ENCODE measurements at places on chromosomes 2 and 18.

GRCh38 chr2:111912547-111912946, 14.1 kb downstream of the MERTK start:
- DNase-seq: no peak

- DNase-seq: no peak
Measured at GRCh38 chr2:67663776-67664175, 266.6 kb downstream of the ETAA1 start.

GRCh38 chr2:60408207-60408606, 145.2 kb downstream of the BCL11A start:
- DNase-seq: no peak

DNA sequence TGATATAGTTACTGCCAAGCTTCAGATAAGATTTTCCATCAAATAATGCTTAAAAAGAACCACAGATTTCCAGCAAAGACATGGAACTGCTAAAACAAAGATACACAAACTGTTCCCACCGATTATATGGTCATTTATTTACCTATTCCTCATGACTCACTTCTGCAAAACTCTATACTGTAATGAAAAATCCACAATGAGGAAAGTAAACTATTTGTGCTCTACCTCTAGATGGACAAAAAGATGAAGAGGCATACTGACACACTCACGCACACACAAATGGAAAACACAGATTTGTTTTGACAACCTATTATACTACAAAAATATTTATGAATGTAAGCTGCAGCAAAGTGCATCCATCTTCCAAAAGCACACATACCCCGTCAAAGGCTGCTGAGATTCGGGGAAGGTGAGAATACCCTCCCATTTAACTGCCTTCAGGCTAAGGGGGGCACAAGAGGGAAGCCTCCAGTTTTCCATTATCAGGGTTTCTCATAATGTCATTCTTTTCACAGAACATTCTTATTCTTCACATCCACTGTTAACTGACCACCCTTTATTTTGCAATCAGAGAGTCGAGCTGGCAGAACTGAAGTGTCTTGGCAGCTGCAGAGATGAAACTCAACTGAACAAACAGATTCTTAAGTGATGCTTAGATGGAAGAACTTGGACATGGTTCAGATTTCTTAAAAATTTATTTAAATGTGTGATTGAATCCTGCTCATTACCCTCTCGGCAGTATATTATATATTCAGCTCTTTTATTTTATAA, 115.9 kb upstream of the TANK start:
- DNase-seq: no peak

GRCh38 chr2:75108937-75109482, 90.3 kb downstream of the TACR1 start:
- no peak for DNase-seq

- DNase-seq: no peak
Measured at GRCh38 chr18:6256521-6256920, 158.2 kb downstream of the L3MBTL4 start.

GRCh38 chr2:128452536-128453530, 134.2 kb upstream of the HS6ST1 start:
- no peak for DNase-seq

GRCh38 chr2:105732101-105732500, 12.6 kb upstream of the NCK2 start:
- DNase-seq: no peak

DNA sequence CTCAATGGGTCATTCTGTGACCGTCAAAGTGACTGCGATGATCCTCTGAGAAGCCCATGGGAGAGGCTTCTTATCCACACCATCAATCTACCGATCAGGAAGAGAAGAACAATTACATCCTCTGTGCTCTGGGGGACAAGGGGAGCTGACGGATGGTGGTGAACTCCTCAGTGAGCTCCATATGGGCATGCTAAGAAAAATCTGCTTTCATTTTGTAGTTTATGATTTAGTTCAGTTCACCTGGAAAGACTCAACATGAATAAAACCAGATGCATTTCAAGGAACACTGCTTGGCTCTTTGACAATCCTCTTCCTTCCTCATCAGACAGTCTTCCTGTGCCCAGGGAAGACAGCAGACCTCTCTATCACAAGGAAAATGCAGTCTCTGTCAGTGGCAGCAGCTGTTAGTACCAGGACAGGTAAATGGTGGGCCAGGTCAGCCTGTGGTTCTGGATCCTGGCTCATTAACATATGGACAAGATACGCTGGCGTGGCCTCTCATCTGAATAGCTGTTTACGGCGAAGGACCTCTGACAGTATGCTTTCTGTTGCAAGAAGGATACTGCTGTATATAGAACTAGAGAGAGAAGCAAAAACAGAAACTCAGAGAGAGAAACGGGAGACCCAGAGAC, 176.9 kb downstream of the BCL2 start:
- no peak for DNase-seq

DNA sequence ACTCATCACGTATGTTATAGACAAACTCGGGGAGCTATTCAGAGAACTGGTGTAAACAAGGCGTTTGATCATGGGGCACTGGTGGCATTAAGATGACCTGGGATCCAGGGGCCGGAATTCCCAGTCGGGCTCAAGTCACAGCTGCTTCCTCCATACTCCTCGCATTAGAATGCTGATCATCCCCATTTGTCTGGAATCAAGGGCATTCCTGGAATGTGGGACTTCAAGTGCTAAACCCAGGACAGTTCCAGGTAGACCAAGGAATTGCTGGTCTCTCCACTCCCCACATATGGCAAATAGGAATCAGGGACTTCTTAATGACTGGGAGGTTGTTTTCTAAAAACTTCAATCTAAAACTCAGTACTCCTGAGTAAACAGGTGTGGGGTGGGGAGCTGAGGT, 355.7 kb upstream of the RAB6C start:
- no peak for DNase-seq

- DNase-seq: peak; percentile 39
Measured at GRCh38 chr2:98484652-98485452, 40.2 kb downstream of the INPP4A start.

GRCh38 chr18:46320928-46321711, 216.9 kb downstream of the HAUS1 start:
- no peak for DNase-seq

DNA sequence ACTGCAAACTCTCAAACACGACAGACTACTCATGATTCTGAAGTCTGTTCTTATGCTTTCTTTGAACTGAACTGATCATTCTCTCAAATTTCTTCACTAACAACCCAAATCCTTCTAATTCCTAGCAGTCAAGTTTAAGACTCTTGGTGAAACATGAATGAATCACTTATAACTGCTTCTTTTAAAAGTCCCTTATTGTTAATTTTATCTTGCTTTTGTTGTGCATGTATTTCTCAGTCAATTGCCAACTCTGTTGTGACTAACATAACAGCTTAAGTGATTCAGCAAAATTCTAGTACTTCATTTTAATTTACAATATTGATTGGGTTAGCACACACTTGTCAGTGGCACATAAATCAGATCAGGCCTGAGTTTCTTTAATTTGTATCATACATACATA, 357.0 kb upstream of the FSIP2 start:
- DNase-seq: no peak

DNA sequence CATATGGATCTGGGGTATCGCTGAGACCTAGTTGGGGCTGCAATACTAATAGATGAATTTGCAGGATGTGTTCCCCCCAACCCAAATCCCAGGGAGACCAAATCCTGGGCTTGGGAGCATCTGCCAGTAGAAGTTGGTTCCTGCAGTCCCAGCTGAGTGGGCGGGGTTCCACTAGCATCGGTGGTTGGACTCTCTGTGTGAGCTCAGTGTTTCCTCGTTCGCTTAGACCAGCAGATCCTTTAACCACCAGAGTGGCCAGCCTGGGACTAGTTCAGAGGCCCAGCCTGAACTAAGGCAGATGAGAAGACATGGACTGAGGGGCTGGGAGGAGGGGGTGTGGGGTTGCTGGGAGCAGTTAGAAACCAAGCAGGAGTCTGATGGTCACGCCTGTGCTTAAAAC, 40.7 kb downstream of the PCARE start:
- no peak for DNase-seq

- no peak for DNase-seq
Measured at GRCh38 chr18:12455496-12455895, 47.8 kb downstream of the PRELID3A start.

DNA sequence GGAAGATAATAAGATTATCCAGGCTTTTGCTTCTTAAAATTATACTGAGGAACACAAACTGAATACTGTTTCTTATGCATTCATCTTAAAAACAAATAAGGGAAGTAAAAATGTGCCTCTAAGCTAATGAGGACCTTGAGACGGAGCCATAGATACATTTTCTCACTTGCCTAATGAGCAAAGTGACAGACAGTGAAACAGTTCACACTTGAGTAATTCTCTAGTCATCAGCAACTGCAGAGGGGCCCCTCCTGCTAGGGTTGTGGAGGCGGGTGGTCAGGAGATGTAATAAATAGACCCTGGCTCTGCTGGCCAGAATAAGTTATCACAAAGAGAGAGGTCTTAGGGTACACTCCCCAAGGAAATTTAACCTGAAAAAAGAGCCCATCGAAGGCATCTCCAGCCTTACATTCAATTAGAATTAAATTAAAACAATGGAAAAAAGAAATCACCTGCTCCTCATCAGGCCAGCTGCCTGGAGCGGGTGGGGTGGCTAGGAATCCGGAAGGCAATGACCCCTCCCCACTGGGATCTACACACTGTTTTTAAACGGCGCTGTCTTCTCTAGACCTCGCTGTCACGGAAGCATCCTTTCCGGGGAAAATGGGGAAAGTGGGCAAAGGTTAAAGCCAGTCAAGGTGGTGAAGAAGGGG, 32.6 kb upstream of the INSIG2 start:
- no peak for DNase-seq

DNA sequence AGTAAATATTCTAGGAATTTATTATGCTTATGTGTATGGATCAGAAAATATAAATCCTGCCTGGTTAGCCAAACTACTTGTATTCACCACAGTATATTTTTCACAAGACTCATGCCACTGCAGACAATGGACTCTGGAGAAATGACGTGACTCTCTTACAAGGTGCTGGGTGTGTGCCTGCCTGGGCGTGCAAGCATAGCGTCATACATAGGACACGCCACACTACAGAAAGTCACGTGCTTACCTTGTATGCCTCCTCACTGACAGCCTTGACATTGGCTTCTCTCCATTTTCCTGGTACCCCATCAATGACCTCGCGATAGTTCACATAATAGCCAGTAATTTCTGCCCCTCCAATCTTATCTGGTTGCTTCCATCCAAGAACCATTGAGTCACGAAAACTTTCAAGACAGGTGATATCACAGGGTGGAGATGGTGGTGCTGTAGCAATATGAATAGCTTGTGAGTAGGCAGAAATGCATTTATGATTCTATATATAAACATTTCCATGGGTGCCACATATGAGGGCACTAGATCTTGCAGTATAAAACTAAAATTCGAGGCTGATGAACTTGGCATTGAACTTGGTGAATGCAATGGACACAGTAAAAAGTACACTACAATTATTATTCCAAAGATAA, 93.2 kb downstream of the MYOM1 start:
- no peak for DNase-seq

DNA sequence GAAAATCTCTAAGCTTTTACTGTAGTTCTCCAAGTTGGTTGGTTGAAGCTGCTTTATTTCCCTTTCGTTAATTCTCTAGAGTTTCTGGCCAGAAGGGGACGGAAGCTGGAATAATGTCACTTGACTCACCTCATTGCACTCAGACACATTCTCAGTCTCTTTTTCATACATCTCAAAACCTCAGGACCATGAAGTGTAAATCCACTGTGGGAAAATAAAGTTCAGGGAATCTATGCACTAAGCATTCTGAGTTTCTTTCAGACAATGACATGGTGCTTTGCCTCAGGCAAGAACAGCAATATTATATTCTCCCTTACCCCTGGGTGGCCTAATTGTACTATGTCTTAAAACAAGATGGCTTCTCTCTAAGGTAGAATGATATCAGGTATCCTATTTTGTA, 167.8 kb downstream of the PRPF40A start:
- no peak for DNase-seq

- DNase-seq: no peak
Measured at GRCh38 chr2:204365811-204366210, 179.5 kb upstream of the PARD3B start.

- no peak for DNase-seq
Measured at GRCh38 chr2:164560181-164560792, 61.0 kb downstream of the GRB14 start.

DNA sequence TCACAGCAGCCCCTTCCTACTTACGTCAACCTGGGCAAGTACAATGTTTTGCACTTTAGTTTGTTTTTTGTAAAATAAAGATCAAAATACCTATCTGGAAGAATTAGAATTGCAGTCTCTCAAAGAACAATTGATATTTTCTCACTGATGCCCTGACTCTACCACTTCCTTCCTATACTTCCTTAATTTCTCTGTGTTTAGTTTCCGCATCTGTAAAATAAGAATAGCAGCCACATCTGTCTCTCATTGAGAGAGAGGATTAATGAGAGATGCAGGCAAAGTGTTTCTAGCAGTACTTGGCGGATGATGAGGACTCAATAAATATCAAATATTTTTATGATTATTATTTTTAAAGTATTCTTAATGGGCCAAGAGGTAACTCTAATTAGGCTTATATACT, 122.6 kb upstream of the PIEZO2 start:
- no peak for DNase-seq

DNA sequence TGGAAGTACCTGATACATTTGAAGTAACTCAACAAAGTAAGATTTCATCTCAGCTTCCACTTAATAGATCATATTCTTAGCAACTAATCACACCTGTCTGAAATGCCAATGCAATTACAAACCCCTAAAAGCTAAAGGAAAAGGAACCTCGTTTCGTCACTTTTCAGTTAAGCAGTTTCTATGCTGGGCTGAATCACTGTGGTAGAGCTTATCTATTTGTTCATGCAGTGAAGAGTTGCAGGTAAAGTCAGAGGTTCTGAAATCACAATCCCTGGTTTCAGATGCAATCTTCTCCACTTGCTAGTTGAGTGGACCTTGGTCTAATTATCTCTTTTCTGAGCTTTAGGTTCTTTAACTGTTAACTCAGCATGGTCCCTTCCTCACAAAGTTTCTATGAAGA, 6.3 kb downstream of the HRH4 start:
- DNase-seq: no peak

GRCh38 chr2:110885256-110885655, 152.9 kb downstream of the ACOXL start:
- no peak for DNase-seq

- DNase-seq: no peak
Measured at GRCh38 chr2:31327505-31327904, 87.0 kb downstream of the XDH start.

DNA sequence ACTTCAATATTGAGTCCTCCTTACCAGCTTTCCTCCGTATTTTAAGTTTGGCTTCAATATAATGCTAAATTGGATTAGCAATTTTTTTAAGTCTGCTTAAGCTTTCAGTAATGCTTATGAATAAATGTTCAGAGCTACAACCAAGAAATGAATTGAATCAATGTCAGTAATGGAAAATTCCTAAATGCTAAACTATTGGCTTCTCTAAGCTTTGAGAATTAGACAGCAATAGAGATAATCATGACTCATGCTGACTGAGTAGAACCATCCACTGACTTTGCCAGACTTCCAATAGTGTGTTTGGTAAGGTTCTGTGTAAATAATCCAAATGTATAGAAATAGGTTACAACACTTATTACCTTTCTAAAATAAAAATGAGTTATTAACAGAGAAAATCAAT, 8.9 kb upstream of the PDE1A start:
- no peak for DNase-seq

- no peak for DNase-seq
Measured at GRCh38 chr2:23402205-23402740, 17.3 kb downstream of the KLHL29 start.
